ENCODE measurements at places on chromosomes 2 and 18.

GRCh38 chr18:9135081-9135911, 1.3 kb upstream of the ANKRD12 start:
- no peak for DNase-seq

GRCh38 chr2:74706741-74707140, 52.7 kb downstream of the SEMA4F start:
- DNase-seq = no peak

- DNase-seq = no peak
Measured at GRCh38 chr18:22283397-22283796, 114.0 kb downstream of the GATA6 start.

DNA sequence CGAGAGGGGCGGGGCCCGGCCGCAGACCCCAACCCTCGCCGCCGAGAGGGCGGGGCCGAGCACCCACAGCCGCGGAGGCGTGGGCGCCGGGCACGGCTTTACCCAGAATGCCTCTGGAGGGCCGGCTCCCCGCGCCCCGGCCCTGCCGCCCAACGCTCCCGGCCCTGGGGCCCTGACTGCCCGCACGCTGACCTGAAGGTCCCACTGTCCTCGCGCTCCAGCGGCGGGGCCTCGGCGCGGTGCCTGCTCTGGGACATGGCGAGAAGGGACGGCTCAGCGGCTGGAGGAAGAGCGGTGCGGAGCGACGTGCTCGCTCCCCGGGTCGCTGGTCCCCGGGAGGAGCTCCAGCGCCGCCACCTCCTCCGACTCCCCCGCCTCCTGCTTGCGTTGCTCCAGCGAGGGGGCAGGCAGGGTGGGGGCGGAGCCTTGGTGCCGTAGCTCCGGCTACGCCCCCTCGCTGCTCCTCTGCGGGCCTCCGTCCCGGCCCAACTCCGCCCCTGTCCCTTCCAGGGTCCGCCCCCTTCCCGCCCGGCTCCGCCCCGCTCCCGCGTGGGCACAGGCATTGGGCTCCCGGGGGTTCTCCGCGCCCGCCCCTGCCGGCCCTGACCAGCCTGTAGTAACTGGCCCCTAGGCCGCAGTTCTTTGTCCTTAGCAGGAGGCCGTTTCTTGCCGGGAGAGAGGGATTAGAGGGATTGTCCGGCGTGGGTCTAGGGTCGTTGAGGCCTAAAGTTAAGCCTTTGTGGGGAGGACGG, at the start of the genes PJVK and PRKRA:
TSS of gene PJVK (plus strand) at position 605 of the 752 bp plus-strand sequence. CDS start 2,032 bp downstream, outside the sequence.
TSS of gene PRKRA (minus strand) at position 402 of the 752 bp plus-strand sequence. CDS start at position 257, 145 bp downstream.
- DNase-seq = peak; percentile 92

DNA sequence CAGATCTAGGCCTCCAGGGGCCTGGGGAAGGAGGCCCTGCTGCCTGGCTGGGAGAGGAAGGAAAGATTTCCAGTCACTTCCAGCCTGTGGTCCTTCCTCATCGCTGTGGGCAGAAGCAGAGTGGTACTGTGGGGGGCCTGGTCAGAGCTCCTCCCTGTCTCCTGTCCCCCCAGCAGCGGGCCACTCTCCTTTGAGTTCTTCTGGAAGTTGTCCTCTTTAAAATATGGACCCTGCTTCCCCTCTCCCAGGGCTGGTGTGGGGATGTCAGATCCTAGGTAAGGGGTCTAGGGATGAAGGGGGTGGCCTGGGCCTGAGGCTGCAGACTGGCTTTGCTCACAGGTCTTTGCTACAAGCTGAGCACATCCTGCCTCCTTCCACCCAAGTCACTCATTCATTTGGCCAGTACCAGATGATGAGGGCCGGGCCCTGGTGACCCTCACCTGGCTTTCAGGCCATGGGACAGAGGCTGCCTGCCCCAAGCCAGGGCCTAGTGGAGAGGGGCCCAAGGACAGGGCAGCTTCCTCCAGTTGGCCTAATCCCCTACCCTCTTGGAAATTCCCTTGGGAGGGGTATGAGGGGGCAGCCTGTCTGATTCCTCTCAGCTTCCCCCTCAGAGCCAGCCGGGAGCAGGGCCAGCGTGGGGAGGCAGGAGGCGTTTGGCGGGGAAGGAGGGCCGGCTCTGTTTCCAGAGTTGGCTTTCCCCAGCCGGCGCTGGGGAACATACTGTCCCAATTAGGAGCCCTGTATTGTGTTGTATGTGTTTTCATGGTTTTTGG, 231.9 kb downstream of the DYSF start:
- no peak for DNase-seq

DNA sequence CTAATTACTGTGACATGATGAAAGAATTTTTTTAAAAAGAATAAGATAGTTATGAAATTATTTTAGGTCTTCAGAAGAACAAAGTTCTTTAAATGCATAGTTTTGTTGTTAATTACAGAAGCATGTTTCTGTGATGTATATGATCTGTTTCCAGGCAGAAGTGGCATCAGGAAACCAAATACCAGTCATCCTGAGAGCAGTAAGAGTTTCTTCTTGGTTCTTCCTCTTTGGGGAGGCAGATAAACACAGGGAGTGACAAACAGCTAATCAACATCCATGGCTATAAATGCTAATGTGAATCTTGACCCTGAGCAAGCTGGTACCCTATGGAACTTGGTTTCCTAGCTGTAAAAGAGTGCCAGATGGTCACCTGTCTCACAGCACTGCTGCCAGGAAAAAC, 29.2 kb downstream of the WIPF1 start:
- DNase-seq = no peak

GRCh38 chr2:164569378-164569777, 51.9 kb downstream of the GRB14 start:
- DNase-seq = no peak

- no peak for DNase-seq
Measured at GRCh38 chr2:168712053-168712452, 90.4 kb upstream of the NOSTRIN start.
